Peyer's patch (tissue), 4 donors: ENCODE measurements at places on chromosomes 2 and 18. TPM values are rescaled to one million over a fixed set of nuclear protein-coding genes. Genes with fewer than 3 reads are reported as not detected.

CXCR1 gene
- total RNA-seq: not detected

MC5R gene
- total RNA-seq: not detected

GRB14 gene
- 3.1 TPM for total RNA-seq

ATP9B gene
- 37.5 TPM for total RNA-seq

AMER3 gene
- not detected for total RNA-seq

PROM2 gene
- total RNA-seq: 68.9 TPM
